ENCODE measurements at places on chromosomes 4 and X.

DNA sequence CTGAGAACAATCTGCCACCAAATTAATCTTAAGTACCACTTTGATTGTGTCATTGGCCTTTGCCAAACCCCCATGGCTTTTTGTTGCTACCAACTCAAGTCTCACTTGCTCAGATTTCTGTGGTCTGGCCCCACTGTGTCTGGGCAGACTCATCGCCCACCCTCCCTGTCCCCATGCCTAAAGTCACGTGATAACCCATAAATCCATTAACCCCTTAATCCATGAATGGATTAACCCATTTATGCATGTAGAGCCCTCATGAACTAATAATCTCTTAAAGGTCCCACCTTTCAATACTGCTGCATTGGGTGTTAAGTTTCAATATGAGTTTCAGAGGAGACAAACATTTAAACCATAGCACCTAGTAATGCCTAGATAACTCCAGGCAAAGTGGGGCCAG is 78.5 kb upstream of the BLTP1 start:
- DNase-seq: no peak
- H3K27me3 ChIP-seq: peaks cover 7% of the 10 kb centered on the region

DNA sequence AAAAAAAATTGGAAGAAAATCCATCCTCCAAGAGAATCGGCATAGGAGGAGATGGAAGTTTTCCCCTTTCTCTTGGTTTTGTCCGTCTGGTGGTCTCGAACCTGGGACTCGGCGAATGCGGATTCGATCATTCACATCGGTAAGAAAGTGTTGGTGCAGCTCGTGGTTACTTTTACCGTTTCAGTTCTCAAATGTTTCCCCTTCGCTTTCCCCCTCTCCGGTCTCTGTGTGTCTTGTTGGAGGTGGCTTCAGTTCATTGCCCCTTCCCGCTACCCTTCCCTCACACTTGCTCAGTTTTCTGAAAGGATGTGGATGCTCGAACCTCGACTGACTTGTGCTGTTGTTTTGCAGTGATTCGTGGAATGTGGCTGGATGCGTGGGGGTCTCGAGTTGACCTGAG is 840 bp downstream of the GRID2 start:
- H3K36me3 ChIP-seq: peaks cover 3% of the 10 kb centered on the region
- peaks cover 4% of the 10 kb centered on the region for H3K4me1 ChIP-seq
- H3K27ac ChIP-seq: no peak overlapping the region
- DNase-seq: no peak

- no peak overlapping the region for H3K27ac ChIP-seq
- no peak overlapping the region for H3K4me3 ChIP-seq
- H3K27me3 ChIP-seq: no peaks in the 10 kb centered on the region
- DNase-seq: no peak
- peaks cover 14% of the 10 kb centered on the region for H3K4me1 ChIP-seq
- no peaks in the 10 kb centered on the region for H3K36me3 ChIP-seq
Measured at GRCh38 chrX:47093248-47093647, 15.0 kb downstream of the RGN start.

GRCh38 chr4:79603681-79604080 is 195.7 kb upstream of the GK2 start:
- H3K4me1 ChIP-seq: peaks cover 9% of the 10 kb centered on the region
- H3K27me3 ChIP-seq: no peaks in the 10 kb centered on the region
- no peak overlapping the region for H3K4me3 ChIP-seq
- no peak for DNase-seq
- H3K27ac ChIP-seq: no peak overlapping the region
- no peaks in the 10 kb centered on the region for H3K36me3 ChIP-seq

GRCh38 chr4:8162625-8163024 is 4.0 kb upstream of the ABLIM2 start:
- no peak for DNase-seq
- H3K4me1 ChIP-seq: peaks cover 15% of the 10 kb centered on the region
- H3K27me3 ChIP-seq: peaks cover 12% of the 10 kb centered on the region
- no peak overlapping the region for H3K4me3 ChIP-seq
- no peaks in the 10 kb centered on the region for H3K36me3 ChIP-seq

DNA sequence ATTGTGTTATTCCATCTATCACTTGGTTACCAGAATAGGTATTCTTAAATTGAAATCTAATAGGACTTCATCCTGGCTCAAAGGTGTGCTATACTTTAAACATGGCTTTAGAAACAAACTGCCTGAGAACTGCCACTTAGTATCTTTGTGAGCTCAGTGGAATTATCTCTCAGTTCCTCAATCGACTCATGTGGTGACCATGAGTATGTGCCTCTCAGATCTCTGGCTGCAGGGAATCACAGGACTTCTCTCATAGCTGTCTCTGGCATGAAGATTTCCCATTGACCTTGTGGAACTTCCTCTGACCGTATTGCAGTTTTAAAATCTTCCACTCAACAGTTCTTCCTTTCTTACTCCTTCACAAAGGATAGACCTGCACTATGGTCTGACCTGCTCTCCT is 681.9 kb upstream of the BOD1L1 start:
- H3K27me3 ChIP-seq: peaks cover 2% of the 10 kb centered on the region
- no peak overlapping the region for H3K4me3 ChIP-seq
- H3K36me3 ChIP-seq: no peaks in the 10 kb centered on the region
- H3K4me1 ChIP-seq: no peaks in the 10 kb centered on the region
- H3K27ac ChIP-seq: no peak overlapping the region

DNA sequence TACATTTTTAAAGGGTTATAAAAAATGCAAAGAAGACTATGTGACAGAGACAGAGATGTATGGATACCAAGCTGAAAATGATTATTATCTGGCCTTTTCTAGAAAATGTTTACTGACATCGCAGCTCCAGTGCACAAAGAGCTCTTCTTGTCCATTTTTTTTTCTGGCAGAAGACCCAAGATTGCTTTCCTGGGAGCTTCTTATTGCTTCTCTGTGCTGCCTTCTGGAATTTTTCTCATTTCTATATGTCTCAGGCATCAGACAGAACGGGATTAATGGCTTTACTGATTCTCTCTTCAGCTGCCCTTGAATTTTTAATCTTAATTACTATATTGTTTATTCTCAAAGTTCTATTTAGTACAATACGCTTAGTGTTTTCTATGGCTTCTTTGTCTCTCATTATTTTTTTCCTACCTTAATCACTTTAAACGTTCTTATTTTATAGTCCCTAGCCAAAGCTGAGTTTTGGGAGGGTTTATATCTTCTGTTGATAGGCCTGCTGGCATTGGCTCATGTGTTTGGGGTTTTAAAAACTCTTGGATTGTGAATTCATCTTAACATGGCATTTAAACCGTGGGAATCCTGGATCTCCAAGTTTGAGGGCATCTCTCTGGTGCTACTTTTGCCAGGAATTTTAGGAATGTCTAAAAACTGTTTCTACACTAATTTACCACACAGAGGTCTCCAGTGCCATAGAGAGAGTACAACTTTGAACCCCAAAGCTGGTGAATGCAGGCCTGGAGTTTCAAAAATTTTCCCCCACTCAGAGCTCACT is 138.9 kb upstream of the LNX1 start:
- no peaks in the 10 kb centered on the region for H3K27me3 ChIP-seq
- H3K27ac ChIP-seq: no peak overlapping the region
- DNase-seq: no peak
- H3K4me3 ChIP-seq: no peak overlapping the region

- no peaks in the 10 kb centered on the region for H3K27me3 ChIP-seq
- no peaks in the 10 kb centered on the region for H3K4me1 ChIP-seq
- no peak overlapping the region for H3K4me3 ChIP-seq
- peaks cover 6% of the 10 kb centered on the region for H3K36me3 ChIP-seq
Measured at GRCh38 chr4:143667461-143667860, 33.0 kb downstream of the FREM3 start.

GRCh38 chr4:2141762-2142451 is 82.8 kb downstream of the NAT8L start:
- H3K4me1 ChIP-seq: peaks cover 18% of the 10 kb centered on the region
- peak; percentile 30 for DNase-seq
- H3K4me3 ChIP-seq: peak overlapping the region; percentile 53
- H3K36me3 ChIP-seq: no peaks in the 10 kb centered on the region
- no peaks in the 10 kb centered on the region for H3K27me3 ChIP-seq

DNA sequence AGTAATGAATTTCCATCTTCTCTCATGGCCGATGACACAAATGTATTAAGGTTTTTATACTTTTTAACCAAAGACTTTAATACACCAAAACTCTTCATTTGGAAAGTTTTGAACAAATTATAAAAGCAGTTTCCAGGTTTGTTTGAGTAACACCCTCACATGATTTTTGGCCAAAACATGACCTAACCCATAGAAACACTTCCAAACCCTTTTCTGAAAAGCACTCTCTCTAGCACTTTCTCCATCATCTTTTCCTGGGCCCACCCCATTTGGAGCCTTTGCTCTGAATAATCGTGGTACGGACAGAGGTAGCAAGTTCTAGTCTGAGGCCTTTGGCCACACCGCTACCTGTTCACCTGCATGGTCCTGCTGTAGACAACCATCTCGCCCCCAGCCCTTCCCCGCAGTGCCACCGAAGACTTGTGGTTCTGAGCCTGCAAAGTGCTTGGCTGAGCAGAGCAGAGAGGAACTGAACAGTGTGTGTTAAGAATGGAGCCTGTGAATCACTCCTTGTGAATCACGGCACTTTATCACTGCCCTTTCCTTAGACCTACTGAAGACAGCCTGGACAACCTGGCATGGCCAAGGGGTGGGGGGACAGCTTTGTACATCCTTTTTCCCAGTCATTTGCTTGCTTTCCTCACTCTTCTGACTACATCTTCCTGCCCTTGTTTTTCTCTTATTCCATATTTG is 181.8 kb downstream of the PTTG2 start:
- no peaks in the 10 kb centered on the region for H3K27me3 ChIP-seq
- no peak overlapping the region for H3K27ac ChIP-seq
- H3K36me3 ChIP-seq: peaks cover 34% of the 10 kb centered on the region
- H3K4me3 ChIP-seq: no peak overlapping the region
- peaks cover 9% of the 10 kb centered on the region for H3K4me1 ChIP-seq

DNA sequence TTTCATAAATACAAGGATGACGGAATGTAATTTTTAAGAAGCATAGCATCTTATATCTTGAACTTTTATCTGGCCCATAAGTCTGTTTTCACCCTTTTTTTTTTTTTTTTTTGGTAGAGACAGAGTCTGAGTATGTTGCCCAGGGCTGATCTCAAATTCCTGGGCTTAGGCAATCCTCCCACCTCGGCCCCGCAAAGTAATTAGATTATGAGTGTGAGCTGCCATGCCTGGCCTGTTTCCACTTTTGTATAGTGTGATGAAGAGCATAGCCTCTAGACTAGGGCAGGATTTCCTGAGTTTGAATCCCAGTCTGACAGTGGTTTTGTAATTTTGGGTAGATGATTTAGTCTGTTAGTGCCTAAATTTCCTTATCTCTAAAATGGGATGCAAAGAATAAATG is 11.0 kb downstream of the STIM2 start:
- H3K27ac ChIP-seq: peak overlapping the region; percentile 48
- no peak overlapping the region for H3K4me3 ChIP-seq
- H3K27me3 ChIP-seq: no peaks in the 10 kb centered on the region
- H3K36me3 ChIP-seq: peaks cover 10% of the 10 kb centered on the region

DNA sequence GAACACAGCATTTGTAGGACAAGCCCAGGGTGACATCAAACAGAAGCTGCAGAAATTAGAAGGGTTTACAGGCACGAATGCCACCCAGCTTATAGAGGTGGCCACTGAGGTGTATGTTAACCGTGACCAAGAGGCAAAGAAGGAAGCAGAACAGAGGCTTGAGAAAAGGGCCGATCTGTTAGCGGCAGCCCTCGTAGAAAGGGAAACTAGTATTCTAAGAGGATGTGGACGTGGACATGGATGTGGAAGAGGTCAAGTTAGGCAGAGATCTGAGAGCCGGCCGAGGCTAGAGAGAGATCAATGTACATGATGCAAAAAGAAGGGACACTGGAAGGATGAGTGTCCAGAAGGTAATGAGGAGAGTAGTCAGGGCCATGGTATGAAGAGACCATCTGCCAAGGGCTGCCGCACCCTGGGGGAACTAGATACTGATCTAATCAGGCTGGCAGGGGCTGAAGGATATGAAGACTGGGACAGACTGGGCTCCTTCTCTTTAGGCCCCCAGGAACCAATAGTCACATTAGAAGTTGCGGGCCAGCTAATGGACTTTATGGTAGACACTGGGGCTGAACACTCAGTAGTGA is 27.5 kb downstream of the LIAS start:
- no peak overlapping the region for H3K4me3 ChIP-seq
- no peaks in the 10 kb centered on the region for H3K4me1 ChIP-seq
- no peak for DNase-seq

DNA sequence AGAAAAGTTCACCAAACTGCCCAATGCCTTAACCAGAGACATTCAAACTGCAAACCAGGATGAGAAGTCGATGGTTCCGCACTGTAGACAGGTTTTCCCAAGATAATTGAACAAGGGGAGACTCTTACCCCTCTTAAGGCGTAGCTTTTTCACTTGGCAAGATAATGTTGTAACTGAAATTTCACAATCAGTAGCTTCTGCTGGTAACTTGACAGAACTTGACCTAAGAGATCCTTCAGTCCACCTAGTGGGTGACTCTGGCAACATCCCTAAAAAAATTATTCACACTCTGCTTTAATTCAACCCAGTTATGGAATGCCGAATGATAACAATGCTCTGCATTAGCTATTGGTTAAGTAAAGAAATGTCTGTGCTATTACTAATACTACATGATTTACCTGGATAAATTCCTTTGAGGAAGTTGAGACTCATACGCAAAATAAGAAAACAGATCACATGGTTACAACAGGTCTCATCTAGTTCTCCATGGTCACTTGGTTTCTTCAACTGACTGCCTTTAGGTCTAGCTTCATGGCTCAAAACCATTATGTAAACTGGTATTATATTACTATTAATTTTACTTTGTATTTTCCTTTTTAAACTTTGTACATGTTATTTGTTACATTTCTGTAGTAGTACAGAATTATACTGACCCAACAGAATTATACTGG is 9.1 kb downstream of the ELF2 start:
- DNase-seq: no peak
- no peak overlapping the region for H3K4me3 ChIP-seq
- peaks cover 13% of the 10 kb centered on the region for H3K4me1 ChIP-seq
- no peaks in the 10 kb centered on the region for H3K36me3 ChIP-seq
- no peak overlapping the region for H3K27ac ChIP-seq
- no peaks in the 10 kb centered on the region for H3K27me3 ChIP-seq

- H3K27me3 ChIP-seq: no peaks in the 10 kb centered on the region
- no peak for DNase-seq
- H3K4me1 ChIP-seq: peaks cover 6% of the 10 kb centered on the region
- H3K4me3 ChIP-seq: no peak overlapping the region
- no peaks in the 10 kb centered on the region for H3K36me3 ChIP-seq
- H3K27ac ChIP-seq: no peak overlapping the region
Measured at GRCh38 chrX:78624426-78624825, 34.7 kb downstream of the RTL3 start.

GRCh38 chr4:40240040-40240653 is 43.3 kb downstream of the RHOH start:
- peaks cover 75% of the 10 kb centered on the region for H3K36me3 ChIP-seq
- peaks cover 92% of the 10 kb centered on the region for H3K4me1 ChIP-seq
- peak overlapping the region; percentile 87 for H3K4me3 ChIP-seq
- peak overlapping the region; percentile 98 for H3K27ac ChIP-seq

GRCh38 chr4:90816754-90817153 is 689.6 kb downstream of the CCSER1 start:
- no peak overlapping the region for H3K27ac ChIP-seq
- H3K27me3 ChIP-seq: no peaks in the 10 kb centered on the region
- H3K4me1 ChIP-seq: no peaks in the 10 kb centered on the region
